NCI-H774 (cell line): ENCODE measurements at places on chromosomes 3 and 15.

DNA sequence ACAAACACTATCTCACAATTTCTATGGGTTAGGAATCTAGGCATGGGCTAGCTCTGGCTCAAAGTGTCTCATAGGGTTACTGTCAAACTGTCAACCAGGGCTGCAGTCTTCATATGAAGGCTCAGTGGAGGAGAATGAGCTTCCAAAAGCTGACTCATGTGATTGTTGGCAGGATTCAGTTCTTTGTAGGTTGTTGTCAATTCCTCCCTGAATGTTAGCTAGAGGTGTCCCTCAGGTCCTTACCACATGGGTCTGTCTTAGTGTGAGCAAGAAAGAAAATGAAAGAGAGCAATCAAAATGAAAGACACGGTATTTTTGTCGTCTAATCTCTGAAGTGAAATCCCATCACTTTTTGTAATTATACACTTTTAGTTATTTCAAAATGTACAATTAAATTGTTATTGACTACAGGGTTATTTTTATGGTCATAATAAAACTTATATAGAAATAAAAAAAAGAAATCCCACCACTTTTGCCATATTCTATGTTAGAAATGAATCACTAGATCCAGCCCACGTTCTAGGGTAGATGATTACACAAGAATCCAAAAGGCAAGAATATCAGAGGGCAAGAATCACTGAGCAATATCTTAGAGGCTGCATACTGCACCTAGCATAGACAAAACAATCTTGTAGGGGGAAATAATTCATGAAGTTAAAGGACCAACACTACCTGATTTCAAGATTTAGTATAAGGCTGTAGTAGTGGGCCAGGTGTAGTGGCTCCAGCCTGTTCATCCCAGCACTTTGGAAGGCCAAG, 8.4 kb downstream of the ACSBG1 start:
- DNase-seq, result no peak

DNA sequence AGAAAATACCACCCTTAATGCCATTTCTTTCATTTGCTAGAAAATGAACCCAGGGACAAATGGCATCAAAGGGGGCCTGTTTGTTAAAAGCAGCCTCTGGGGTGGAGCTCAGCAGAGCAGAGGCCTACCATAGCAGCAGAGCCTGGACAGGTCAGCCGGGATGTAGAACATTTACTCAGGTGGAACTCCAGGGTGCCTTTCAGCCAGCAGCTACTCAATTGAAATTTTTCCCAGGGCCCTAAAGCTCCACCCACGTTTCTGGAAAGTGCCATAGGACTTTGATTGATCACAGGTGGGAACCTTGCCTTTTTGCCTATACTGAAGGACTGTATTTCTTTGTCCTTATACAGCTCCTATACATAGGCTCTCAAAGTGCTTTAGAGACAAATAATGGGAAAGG, 74.5 kb upstream of the C15orf61 start:
- no peak for DNase-seq

DNA sequence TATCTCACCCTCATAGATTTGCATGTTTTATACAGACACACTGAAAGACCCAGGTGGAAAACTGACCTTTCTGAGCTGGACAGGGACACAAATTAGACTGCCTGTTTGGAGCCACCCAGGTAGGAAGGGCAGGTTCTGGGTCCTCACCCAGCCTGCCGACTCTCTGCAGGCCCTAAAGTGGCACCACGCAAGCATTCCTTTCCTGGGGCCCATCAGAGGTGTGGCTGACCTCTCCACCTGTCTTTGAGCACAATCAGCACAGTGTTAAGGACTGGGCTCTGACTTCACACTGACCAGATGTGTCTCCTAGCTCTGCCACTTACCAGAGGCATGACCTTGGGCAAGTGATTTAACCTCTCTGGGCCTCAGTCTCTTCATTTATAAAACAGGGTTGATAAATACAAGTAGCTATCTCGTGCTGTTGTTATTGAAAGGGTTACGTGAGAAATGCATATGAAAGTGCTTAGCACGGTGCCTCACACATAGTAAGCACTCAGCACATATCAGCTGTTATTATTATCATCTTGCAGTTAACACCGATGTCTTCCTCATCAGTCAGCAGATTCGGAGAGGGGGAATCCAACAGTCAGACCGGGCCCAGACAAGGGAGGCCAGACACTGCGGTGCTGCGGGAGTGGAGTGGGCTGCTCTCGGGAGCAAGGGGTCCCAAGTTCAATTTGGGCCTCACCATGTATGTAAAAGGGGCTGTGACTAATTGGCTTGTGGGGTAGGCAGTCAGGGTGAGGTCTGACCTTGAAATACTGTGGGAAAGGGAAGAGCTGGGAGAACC, 2.0 kb upstream of the TBC1D2B start:
- DNase-seq, result no peak

- no peak for DNase-seq
Measured at GRCh38 chr15:62122249-62122648, 42.8 kb downstream of the C2CD4B start.

DNA sequence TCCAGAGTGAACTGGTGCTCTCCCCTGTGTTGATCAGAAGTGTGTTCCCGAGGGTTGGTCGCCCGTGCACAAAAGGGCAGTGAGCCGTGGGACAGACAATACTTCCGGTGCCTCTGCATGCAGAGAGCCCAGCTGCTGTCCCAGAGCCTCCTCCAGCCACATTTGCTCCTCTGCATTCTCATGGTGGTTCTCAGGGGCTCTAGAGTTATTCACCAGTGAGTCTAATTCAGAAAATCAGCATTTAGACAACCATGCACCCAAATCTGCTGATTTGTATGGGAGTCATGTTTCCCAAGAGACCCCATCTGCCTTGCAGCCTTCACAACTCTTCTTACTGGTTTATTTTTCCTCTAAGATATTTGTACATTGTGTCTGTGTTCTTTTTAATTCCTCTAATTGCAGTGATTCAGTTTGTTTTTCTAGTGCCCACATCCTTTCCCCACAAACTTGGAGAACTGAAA, 107.0 kb upstream of the SPRED1 start:
- no peak for DNase-seq

- no peak for DNase-seq
Measured at GRCh38 chr15:49270541-49271421, 100.7 kb downstream of the GALK2 start.

DNA sequence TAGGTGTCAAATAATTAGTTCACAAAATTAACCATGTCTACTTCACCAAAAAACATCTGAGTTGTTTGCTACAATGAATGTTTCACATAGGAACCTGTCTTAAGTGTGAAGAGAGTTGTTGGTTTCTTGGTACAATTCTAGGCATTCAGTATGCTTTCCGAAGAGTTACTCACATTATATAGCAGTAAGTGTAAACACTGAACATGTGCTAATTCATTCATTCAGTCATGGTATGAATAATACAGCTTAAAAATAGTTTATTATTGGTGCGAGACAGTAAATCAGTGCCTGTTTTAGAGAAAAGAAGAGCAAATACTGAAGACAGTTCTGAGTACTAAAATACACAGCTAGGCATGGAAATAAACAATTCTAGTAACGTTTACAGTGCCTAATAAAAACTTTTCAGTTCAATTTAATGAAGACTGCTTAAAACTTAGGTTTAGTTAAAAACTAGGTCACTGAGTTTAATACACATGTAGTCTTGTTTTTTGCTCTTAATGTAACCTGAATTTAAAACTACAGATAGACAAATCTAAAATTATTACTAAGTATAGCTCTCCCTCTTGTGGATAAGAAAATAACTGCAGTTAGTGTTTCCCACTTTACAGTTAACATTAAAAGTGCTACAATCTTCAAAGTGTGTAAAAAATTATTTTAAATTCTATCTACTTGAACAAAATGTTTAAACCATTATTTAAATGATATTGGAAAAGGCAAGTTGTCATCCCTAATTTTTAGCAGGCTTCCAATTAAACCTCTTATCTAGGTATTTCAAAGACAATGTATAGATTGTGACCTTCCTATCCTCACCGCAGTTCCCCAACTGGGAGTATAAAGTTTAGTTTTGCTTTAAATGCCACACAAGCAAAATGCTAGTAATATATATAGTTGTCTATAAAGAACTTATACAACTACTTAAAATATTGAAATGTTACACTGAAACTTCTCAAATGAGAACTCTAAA, 20.1 kb upstream of the ZCWPW2 start:
- DNase-seq, result no peak

GRCh38 chr3:157436583-157437291, at the start of gene PTX3:
Gene PTX3 (plus strand): TSS chr3:157436850. CDS start chr3:157436934, 84 bp downstream.
- DNase-seq, result no peak

- DNase-seq, result peak; percentile 47
Measured at GRCh38 chr3:143644370-143645089, 203.7 kb downstream of the SLC9A9 start.

DNA sequence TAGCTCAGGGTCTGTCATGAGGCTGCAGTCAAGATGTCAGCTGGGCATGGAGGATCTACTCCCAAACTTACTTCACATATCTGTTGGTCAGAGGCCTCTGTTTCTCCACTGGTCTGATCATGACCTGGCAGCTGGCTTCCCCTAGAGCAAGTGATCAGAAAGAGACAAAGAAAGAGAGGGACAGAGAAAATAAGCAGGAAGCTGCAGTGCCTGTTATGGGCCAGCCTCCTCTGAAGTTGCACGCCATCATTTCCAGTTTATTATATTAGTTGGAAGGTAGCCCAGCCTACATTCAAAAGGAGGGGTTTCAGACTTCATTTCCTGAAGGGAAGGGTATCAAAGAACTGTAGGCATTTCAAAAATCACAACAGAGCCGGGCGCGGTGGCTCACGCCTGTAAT, 5.0 kb upstream of the RPP25 start:
- DNase-seq, result no peak

- DNase-seq, result no peak
Measured at GRCh38 chr3:88641033-88641604, 466.3 kb upstream of the EPHA3 start.

DNA sequence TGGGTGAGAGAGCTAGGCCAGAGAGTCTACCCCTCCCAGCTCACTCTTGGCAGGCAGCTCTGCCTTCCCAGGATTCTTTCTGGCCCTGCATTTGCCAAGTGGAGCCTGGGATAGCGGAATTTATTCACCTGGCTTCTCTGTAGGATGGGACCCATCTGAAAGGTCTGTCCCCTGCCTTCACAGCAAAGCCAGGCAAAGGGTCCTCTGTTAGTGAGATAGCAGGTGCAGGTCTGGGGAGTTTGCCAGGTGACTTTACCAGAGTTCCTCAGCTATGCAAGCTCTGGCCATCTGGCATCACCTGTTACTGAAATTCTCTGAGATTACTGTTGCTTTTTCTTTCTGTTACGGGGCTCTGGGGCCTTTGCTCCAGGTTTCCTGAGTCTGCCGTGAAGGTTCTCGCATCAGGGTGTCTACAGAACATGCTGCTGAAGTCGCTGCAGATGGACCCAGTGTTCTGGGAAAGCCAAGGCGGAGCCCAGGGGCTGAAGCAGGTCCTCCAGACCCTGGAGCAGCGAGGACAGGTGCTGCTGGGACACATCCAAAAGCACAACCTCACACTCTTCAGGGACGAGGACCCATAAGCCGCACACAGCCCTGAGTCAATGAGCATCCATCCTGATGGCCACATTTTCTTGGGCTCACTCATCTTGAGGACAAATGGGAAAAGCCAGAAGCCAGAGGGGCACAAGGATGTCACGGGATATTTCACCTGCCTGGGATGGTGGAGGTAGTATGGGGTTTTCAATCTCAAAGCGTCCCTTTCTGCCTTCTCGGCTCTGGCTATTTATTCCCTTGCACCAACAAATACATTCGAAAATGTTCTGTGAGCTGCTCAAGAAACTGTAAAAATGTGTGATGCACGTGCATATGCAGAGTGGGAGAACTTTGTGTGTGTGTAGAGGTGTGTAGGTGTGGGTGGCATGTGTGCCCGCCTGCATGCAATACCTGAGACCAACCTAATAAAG, 49.8 kb downstream of the POMGNT2 start:
- no peak for DNase-seq

DNA sequence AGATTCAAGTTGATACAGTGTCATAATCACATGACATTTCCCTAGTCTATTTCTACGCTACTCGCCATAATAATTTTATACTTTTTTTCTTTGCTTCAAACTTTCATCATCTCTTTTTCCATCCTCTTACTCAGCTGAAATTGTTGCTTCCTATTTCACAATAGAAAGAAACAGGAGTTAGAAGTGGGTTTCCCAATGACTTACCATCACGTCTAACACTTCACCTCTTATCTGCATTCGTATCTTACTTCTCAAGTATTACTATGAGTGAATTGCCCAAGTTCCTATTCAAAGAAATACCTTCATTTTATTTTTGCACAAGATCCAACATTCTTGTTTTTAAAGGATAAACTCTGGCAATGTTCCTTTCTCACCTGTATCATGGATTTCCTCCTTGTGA, 1539.9 kb downstream of the SI start:
- DNase-seq, result no peak

DNA sequence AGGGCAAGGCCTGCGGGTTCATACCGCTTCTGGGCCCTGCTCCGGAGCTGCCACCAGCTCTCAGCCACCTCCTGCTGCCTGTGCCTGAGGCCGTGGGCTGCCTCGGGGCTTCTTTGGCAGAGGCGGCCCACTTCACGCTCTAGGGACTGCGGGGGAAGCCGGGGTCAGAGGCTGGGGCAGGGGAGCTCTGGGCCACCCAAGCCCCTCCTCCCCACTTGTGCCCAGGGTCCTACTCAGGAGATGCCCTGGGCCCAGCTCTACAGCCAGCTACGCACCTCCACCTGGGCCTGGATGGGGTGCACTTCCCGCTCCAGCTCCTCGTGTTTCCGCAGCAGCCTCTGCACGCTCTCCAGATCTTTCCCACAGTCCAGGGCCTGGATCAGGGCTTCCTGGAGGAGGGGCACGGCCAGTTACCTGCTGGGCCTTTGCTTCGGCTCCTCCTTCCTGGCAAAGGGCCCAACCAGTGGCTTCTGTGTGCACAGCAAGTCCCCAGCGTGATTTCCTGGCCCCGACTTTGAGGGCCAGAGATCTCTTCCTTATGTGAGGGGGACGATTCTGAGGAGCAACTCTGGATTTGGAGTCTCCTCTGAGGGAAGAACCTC, 24.0 kb downstream of the PLA2G4B start:
- DNase-seq, result no peak

GRCh38 chr15:52667597-52667996, 11.6 kb downstream of the ATOSA start:
- DNase-seq, result no peak

DNA sequence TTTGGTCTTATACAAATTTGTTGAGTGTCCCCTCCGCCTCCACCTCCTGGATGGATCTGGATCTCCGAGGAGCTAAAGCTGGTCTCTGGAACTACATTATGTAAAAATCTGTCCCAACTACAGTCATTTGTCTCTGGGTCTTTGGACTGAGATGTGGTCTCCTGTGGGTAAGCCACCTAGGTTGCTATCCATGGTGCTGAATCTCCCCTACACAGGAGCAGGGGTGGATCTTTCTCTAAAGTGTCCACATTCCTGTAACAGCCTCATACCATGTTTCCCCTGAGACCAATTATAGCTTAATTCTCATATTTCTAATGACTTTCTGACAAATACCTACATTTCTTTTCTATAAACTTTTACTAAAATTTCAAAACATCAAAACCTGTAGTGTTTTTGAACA, 625.8 kb downstream of the TAFA4 start:
- no peak for DNase-seq

DNA sequence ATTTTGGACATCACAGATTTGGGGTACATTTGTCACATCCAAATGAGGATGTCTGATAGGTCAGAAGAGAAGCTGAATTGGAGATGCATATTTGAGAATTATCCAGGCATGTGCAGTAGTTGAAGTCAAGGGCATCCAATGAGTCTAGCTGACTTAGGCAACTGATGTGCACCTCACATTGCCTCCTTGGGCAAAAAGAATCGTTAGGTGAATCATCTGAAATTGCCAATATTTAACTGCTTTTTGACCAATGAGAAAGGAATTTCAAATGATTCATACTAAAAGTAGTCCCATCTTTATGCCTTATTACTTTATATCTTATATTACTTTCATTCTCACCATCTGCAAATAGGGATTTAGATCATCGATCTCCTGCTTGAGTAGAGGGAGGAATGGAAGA, 117.7 kb downstream of the CD47 start:
- DNase-seq, result no peak

GRCh38 chr15:70632491-70633102, 130.8 kb downstream of the UACA start:
- no peak for DNase-seq
